Effector CD4-positive, alpha-beta T cell (primary cell): ENCODE measurements at places on chromosomes 13 and 19.

- no peak for DNase-seq
These were observed 117.3 kb downstream of the RAB20 start for GRCh38 chr13:110444226-110444653.

GRCh38 chr19:1616875-1617274 lies 11.6 kb upstream of the UQCR11 start:
- no peak for DNase-seq

DNA sequence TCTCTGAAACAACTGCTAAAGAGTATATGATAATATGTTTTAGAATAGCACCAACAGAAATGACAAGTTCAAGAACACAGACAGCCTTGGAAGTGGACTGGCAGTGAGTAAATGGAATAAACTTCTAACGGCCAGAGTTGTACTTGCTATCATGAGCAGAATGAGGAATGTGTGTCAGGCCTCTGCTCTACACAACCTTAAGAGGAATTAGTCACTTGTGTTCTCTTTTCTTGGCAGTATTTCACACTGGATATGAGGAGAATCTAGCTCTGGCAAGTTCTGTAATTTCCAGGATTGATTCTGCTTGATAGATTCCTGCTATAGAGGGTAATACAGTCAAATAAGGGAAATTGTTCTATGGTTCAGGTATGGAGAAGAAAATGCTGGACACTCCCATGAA lies 757.3 kb downstream of the EFNB2 start:
- no peak for DNase-seq

GRCh38 chr13:71320452-71320851 lies 546.6 kb downstream of the DACH1 start:
- DNase-seq: no peak

DNA sequence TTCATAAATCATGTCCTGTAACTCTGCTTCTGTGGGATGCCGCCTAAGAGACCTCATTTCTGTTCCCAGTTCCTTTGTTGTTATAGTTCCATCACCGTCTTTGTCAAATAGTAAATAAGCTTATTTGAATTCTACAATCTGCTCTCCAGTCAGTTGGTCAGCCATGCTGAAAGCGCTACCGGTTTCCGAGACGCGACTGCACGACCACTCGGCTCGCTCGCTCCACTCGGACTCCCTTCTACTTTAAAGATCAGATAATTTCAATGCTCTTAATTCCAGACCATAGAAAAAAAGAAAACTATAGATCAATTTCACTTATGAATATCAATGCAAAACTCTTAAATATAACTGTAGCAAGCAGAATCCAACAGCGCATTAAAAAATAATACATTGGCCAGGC lies 64.2 kb upstream of the STK24 start:
- no peak for DNase-seq

- no peak for DNase-seq
These were observed 17.9 kb upstream of the RFC3 start for GRCh38 chr13:33799950-33800592.

DNA sequence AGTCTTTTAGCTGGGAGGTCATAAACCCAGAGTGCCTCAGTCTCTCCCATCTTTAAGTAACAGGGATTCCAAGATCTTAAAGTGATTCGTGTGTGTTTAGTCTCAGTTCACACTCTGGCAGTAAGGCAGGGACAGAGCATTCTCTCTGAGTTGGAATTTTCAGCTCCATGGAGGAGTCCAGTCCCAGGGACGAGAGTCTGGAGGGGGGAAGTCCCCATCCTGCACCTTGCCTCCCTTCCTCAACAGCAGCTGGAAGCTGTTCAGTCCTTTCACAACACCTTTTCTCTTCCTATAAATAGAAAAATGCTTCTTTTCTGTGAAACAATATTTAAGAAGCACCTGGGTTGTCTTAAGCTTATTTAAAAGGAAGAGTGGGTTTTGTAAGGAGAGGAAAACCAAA lies 82.0 kb downstream of the KLF5 start:
- DNase-seq: no peak

- no peak for DNase-seq
These were observed 8.8 kb downstream of the NDUFA11 start for GRCh38 chr19:5894704-5895349.

GRCh38 chr19:40256512-40256911 lies 28.6 kb downstream of the AKT2 start:
- DNase-seq: no peak

GRCh38 chr13:90352763-90353162 lies 994.7 kb upstream of the MIR17HG start:
- DNase-seq: no peak

DNA sequence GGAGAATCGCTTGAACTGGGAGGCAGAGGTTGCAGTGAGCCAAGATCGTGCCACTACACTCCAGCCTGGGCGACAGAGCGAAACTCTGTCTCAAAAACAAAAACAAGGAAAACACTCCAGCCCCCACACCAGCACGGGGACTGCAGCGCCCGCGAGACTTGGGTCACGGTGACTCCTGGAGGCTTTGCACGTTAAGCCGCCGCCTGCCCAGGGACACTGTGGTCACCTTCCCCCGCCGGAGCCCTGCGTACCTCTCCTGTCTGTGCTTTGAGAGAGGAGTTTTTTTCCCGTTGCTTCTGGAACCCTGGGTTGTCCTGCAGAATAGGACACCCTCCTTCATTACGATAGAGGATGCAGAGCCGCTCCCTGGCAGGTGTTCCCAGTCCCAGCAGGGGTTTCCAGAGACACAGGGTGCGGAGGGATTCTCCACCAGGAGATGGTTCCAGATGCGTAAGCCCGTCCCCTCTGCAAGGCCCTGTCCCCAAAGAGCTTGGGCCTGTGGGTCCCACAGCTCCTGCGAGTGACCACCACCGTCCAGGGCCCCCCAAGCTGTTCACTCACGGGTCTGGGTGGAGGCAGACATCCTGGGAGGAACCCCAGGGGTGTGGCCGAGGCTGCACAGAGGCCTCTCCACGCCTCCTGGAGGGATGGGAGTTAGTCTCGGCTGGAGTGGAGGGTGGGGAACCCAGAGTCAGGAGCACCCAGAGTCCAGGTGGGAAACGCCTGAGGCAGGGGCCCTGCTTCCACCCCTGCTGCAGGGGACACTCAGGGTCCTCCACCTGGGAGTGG lies 42.8 kb upstream of the NDUFS7 start:
- DNase-seq: no peak

DNA sequence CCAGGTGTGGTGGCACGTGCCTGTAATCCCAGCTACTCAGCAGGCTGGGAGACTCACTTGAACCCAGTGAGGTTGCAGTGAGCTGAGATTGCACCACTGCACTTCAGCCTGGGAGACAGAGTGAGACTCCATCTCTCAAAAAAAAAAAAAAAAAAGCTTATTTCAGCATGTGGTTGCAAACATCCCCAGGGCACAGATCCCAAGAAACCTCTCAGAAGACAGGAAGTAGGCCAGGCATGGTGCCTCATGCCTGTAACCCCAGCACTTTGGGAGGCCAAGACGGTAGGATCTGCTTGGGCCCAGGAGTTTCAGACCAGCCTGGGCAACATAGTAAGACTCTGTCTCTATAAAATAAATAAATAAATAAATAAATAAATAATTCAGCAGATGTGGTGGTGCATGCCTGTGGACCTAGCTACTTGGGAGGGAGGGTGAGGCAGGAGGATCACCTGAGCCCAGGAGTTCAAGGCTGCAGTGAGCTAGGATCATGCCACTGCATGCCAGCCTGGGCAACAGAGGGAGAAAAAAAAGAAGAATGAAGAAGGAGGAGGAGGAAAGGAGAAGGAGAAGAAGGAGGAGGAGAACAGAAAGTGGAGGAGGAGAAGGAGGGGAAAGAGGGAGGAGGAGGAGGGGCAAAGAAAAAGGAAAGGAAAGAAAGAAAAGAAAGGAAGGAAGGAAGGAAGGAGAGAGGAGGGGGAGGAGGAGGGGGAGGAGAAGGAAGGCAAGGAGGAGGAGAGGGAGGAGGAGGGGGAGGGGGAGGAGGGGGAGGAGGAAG lies 4.3 kb upstream of the LRRC8E start:
- DNase-seq: no peak

GRCh38 chr19:33629826-33630375 lies 8.1 kb downstream of the CHST8 start:
- DNase-seq: no peak

- DNase-seq: no peak
These were observed 18.3 kb upstream of the KCTD12 start for GRCh38 chr13:76904507-76904906.

GRCh38 chr13:25771202-25771601 lies 280.6 kb downstream of the SHISA2 start:
- DNase-seq: no peak

DNA sequence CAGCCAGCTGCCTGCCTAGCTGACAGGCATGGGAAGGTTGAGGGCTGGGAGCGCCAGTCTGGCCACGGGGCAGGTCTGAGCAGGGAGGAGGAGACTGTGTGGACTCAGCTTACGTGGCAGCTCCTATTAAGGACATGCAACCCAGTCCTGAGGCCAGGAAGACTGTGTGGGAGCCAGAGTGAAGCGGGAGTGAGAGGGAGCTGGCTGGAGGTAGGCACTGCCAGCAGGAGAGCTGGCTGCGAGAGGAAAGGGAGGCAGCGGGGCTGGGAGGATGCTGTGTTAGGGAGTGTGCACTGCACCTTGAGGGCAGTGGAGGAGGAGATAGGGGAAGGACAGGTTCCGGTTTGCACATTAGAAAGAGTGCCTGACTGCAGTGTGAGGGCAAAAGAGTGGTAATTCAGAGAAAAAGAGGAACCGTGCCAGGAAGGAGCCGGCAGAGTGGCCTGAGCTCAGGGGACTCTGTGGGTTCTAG lies 99.2 kb downstream of the SLC7A1 start:
- DNase-seq: no peak

DNA sequence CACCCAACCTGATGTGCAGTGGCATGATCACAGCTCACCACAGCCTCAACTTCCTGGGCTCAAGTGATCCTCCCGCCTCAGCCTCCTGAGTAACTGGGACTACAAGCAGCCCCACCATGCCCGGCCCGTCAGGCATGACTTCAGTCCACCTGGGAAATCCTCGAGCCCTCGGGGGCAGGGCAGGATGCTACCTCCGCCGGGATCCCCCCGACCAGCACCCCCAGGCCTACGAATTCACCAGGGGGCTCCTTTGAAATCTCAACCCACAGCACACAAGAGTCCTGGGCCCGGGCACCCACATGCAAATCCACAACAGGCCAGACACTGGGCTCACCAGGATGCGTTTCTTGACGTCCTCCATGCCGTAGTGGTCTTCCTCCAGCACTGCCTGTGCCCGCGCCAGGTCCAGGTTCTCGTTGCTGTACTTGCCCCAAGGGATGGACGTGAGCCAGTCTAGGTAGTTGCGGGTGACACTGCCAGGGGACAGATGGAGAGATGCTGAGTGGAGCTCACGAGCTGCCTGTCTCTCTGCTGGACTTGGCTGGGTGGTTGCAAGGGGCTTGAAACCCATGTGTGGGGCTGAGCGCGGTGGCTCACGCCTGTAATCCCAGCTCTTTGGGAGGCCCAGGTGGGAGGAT lies 10.5 kb downstream of the RPL36 start:
- no peak for DNase-seq

DNA sequence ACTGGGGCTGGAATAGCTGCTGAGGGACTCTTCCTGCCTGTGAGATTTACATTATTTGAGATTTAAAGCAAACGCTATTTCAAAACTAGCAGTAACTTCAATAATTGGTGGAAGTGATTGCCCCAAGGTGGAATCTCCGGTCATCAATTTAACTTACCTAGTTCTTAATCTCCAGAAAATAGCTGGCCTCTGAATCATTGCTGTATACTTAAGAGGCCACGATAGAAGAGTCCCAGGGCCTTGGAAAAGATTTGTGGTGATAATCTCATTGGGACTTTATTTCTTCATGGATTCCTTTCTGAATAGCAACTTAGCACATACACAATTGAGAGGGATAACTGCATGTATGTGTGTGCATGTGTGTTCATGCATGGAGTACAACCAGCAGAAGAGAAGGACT lies 120.2 kb downstream of the DNAJC15 start:
- DNase-seq: no peak

GRCh38 chr13:40438999-40439797 lies 227.2 kb downstream of the FOXO1 start:
- DNase-seq: no peak

- DNase-seq: no peak
These were observed 22.6 kb downstream of the SMIM24 start for GRCh38 chr19:3457528-3458228.

GRCh38 chr19:33298146-33298911 lies 4.0 kb downstream of the CEBPA start:
- no peak for DNase-seq

GRCh38 chr13:40682449-40683240 lies 16.2 kb upstream of the FOXO1 start:
- DNase-seq: no peak

DNA sequence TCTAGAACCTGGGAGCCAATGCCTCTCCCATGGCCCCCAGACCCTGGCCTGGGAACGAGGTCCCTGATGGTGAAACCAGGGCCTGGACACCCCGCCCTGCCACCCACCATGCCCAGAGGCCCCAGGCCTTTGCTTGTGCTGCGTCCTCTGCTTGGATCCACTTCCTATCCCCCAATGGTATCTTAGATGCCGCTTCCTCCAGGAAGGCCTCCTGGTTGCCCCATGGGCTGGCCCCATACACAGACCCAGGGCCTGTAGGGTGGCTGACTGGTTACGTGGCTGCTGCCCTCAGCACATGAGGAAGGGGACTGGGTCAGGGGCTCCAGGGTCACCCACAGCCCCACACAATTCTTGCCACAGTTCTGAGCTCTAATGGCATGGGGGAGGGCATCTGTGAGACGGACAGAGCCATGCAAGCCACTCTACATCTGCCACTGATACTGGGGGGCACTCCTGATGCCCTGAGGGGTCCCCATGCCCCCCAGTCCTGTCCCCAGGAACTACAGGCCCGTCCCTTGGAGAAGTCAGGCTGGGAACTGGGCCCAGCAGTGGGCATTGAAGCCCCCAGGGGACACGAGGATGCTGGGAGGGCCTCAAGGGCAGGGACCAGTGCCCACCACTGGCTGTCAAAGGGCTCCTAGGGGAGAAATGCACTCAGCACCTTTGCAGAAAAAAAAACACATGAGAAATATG lies 5.0 kb downstream of the RPL36 start:
- DNase-seq: no peak

GRCh38 chr19:50516964-50517703 lies 3.4 kb upstream of the ASPDH start:
- DNase-seq: no peak

GRCh38 chr13:104526561-104526960 lies 1460.3 kb upstream of the SLC10A2 start:
- DNase-seq: no peak
